ENCODE measurements at places on chromosomes 5 and 9.

- no peak for DNase-seq
Measured at GRCh38 chr9:122383992-122384461, 13.2 kb downstream of the PTGS1 start.

DNA sequence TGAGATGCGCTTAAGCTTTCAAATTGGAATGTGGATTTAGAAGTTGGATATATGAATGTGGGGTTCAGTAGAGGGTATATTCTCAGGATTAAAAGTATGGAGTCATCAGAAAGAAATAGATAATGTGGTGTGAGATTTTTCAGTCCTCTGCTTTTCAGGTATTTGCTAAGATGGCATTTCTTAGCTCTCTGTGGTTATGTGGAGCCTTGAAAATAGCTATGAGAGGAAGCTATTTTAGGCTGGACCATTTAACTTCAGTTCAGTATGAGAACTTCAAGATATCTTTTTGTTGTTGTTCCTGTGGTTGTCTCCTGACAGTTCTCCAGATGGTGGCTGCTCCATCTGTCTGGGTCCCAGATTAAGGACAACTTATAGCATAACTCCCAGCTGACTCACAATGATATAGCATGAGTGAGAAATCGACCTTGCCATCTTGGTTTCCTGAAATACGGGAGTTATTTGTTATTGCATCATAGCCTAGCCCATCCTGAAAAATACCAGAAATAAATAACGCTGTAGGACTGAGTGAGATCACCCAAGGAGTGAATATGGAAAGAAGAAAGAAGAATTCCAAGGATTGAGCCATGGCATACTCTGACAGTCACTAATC lies 461.5 kb downstream of the ANXA1 start:
- no peak for DNase-seq

DNA sequence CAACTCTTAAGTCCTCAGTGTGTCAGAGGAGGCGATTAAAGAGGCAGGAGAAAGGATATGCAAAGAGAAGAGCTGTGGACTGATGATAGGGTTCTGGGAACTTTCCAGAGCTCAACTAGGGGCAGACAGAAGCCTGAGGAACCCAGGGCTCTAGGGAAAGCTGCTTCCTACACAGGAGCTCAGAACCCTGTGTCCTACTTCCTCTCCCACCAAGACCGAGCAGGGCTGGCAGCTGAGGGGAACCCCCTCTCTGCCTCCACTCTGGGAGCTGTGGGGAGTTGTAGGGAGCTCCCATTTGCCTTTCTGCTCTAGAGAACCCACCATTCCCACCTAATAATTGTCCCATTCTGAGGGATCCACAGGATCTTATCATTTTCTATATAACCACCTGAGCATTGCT lies 674.3 kb downstream of the ACTL7B start:
- DNase-seq: no peak

GRCh38 chr5:168304349-168304748 lies 12.9 kb downstream of the WWC1 start:
- no peak for DNase-seq
